ENCODE measurements at places on chromosomes 3 and 15.
A peak's percentile ranks its signal among the peaks of the same experiment; 100 is the strongest.

DNA sequence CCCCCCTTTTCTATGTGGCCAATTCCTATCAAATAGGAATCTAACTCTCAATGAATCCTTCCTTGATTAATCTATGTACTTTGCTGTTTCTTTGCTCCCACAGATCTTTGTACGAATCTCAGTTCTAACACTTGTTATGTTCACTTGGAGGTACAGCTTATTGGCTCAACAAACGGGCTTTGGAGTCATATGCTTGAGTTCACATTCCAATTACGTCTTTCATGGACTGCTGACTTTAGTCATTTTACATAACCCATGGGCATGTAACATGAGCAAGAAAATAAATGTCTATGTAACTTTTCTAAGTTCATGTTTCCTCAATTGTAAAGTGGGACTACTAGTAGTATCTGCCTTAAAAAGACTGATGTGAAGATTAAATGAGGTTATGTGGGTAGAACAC lies 123.2 kb upstream of the TBC1D5 start:
- DNase-seq, result no peak

GRCh38 chr3:12395349-12396012 lies 88.8 kb upstream of the TSEN2 start:
- DNase-seq, result no peak

DNA sequence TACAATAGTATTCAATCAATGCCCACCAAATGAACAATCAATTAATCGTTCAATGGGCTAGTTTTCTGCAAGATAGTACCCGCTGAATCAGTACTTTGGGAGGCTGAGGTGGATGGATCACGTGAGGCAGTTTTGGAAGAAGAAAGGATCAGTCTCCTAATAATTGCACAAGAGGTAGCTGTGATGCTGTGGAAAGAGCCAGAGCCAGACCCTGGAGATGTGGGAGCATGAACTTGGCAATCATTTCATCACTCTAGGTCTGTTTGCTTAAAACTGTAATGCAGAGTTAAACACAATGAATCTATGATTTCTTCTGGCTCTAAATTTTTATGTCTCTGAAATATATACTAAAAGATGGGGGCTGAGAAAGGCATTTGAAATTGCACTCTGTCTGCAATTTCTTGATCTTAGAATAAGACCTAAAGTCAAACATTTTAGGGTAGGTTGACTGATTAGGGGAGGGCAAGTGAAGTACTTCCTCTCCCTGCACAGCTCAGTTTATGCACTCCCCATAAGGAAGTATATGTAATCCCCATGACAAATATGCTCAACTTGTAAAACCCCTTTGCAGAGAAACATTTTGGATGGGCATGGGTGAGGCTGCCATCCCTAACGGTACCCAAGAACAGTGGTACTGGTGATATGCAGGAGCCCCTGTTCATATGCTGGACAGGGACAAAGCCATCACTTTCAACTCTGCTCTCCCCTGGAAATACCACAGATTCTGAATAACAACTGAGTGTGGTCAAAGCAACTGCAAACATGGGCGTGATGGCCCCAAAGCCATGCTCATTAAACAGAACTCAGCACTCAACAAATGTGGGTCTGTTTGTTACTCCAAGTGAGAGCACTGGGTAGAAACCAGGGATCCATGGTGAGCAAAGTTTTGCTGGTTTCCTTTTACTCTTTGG lies 28.6 kb upstream of the SPATA12 start:
- DNase-seq, result no peak

- no peak for DNase-seq
These were observed 901 bp downstream of the ICE2 start for GRCh38 chr15:60477916-60478565.

DNA sequence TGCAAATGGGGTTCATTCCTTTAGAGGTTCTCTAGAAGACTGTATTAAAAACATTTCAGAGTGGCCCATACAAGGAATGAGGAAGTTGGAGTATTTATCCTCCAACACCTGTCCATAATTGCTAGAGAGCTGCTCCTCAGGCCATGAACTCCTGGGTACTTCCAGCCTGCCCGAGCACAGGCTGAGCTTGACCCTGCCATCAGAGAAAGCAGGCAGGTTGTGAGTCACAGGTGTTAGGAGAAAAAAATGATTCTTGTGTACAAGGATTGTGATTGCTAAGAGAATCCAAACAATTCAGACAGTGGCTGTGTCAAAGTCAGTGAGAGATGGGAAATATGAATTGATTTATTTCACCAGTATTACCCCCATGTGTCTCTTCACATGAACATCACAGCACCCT lies 156.8 kb upstream of the GADL1 start:
- DNase-seq, result no peak

DNA sequence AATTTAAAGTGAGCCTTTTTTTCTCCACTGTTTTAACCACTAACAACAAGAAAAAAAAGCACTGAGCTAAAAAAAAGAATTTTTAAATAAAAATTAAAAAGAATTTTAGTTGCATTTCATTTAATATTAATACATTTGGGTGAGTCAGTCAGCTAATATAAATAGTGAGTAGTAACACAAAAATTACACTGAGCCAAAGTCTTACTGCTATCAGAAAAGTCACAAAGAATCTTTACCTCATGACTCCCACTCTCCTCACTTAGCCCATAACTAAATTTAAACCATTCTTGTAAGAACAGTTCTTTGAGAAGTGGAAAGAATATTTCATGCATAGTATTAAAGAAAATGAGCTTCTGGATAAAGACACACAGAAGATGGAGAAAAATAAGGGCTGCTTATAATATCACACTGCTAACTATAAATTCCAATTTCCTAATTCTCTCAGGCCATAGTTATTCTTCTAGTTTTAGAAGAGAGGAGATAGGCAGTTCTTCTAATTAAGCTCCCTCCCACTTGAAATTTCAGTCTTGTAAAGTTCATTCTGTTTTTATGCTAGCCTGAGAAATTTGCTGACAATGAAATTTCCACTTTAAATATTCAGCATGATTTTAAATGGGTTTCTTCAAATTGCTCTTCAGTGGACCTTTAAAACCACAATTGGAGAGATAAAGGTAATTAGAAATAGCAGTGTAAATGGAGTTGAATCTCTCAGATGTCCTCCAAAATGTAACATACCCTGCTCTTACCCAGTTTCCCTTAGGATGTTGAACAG lies 17.6 kb downstream of the SHQ1 start:
- no peak for DNase-seq

DNA sequence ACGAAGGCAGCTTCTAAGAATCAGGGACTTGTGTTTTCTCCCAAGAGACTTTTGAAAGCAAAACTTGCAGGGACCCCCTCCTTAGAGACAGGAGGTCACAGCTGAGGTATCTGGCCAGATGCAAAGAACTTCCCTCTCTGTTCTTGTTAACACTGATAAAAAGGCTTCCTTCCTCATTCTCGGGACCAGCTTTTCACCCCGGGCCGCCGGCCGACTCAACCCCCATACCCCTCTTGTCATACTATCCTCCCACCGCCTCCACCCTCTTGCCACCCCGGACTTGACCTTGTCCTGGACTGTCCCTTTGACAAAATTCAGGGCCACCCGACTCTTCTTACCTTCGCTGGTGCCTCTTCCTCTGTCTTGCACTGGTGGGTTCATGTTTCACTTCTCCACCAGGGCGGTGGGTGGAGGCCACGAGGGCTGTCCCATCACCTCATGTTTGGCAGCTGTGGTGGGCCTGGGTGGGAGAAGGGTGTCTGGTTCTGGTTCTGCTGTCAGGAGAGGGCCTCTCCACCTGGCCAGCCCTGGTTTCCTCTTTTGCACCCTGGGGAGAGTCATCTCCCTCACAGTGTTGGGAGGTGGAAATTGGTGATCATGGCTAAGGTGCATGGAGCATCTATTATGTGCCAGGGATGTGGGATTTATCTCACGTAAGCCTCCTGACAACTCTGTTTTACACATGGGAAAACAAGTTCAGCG lies 32.5 kb downstream of the BHLHE40 start:
- DNase-seq, result no peak

DNA sequence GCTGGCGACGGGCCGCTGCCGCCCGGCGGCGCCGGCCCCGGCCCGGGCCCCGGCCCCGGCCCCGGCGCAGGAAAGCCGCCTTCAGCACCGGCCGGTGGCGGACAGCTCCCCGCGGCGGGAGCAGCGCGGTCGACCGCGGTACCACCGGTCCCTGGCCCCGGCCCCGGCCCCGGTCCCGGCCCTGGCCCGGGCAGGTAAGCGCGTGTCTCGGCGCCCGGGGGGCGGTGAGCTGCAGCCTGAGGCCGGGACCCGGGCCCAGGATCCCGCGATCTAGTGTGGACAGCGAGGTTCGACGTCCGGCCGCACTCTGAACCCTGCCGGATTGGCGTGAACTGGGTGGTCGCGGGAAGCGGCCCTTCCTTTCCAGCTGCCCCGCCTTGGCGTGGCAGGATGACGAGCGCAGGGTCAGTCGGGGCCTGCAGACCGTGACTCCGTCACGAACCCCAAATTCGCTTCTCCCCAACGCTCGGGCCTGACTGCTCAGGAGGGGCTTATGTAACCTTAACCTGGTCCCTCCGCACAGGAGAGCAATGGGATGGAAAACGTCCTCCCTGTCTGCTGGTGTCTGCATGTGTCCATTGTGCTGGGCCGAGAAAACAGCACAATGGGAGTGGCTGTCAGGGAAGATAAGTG lies 472 bp downstream of the BSN start:
- DNase-seq, result no peak

- DNase-seq, result no peak
These were observed 2.6 kb downstream of the PLA2G4F start for GRCh38 chr15:42153874-42154211.

DNA sequence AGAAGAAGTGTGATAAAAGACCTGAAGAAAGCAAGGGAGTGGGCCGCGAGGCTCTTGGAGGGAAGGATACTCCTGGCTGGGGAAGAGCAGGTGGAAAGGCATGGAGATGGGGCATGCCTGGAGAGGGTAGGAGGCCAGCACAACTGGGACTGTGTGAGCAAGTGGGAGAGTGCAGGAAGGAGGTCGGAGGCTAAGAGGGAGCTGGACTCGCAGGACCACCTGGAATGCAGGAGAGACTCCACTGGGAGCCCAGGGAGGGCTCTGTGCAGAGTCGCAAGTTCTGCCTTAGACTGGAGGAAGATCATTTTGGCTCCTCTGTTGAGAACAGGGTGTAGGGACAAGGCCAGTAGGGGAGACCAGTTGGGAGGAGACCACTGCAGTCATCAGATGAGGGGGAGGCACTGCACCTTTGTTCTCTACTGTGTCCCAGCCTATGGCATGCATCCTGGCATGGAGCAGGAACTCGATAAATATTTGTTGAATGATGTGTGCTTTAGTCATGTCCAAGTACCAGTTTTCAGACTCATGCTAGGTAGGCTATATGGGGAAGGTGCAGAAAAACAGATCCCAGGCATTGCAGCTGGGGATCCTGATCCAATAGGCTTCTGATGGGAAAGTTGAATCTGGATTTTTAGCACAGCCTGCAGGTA lies 13.7 kb downstream of the FAM107A start:
- DNase-seq, result no peak

- no peak for DNase-seq
These were observed 28.3 kb upstream of the LSAMP start for GRCh38 chr3:116473602-116474001.

DNA sequence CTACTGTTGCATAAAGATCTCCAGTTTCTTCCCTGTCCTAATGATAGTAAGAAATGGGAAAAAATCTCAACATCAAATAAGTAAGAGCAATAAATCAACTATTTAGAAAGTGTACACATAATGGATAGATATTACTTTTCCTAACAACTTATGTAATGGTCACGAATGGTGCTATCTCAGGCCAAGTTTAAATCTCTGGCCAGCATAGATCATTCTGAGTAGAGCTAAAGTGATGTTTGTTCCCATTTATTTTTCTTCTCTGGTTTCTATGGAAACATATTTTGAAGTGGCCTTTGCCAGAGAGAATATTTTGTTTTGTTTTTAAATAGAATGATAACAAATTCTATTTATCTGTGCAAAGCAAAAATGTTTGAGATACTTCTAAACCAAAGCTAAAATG lies 249.7 kb upstream of the TTC14 start:
- DNase-seq, result no peak

DNA sequence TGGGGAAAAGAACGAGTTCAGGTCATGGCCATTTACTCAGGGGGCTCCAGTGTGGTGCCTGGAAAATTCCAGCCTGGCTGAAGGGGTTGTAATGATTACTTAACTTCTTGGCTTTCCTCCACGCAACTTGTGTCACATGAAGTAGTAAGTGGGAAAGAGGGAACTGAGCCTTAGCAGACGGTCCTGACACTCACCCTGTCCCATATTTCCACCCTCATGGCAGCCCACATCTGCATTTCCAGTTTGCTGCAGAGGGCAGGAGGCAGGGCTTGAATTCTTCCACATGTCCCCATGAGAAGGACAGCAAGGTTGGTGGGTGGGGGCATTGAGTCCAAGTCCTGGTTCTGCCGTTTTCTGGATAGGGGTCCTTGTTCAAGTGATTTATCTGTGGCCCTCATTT lies 7.8 kb upstream of the CAMP start:
- DNase-seq, result no peak

GRCh38 chr3:13548696-13549622 lies at the start of gene FBLN2:
Gene FBLN2, plus strand, starts transcription at chr3:13549125. Its CDS starts 21,231 bp downstream, at chr3:13570356.
- no peak for DNase-seq

- DNase-seq, result peak; percentile 53
These were observed 15.2 kb upstream of the CLEC3B start for GRCh38 chr3:45010811-45011333.

Data from fibroblast of skin of left biceps (primary cell).